Activated B cell treated with CpG ODN at 0.5 μM for 24 hours (primary cell): ENCODE measurements at places on chromosomes 11 and 22. TPM values are rescaled to one million over a fixed set of nuclear protein-coding genes. Genes with fewer than 3 reads are reported as not detected.

- H3K27ac ChIP-seq = no peak overlapping the region
- DNase-seq = no peak
- H3K4me1 ChIP-seq = no peaks in the 10 kb centered on the region
- H3K36me3 ChIP-seq = no peaks in the 10 kb centered on the region
- H3K27me3 ChIP-seq = peaks cover 1% of the 10 kb centered on the region
- no peak overlapping the region for H3K4me3 ChIP-seq
Measured at GRCh38 chr11:8564526-8564925, 29.5 kb downstream of the STK33 start.

Gene MMP12
- total RNA-seq = not detected in 2 replicates

Gene C11orf97
- total RNA-seq = not detected in 2 replicates

Gene CARD16
- 31.5 and 33.1 TPM in 2 replicates for total RNA-seq
